CD4-positive, alpha-beta T cell treated with Interferon gamma for 1 hour (primary cell): ENCODE measurements at places on chromosomes 5 and 9.

GRCh38 chr9:123486431-123486830 lies 130.4 kb downstream of the CRB2 start:
- no peak for DNase-seq

DNA sequence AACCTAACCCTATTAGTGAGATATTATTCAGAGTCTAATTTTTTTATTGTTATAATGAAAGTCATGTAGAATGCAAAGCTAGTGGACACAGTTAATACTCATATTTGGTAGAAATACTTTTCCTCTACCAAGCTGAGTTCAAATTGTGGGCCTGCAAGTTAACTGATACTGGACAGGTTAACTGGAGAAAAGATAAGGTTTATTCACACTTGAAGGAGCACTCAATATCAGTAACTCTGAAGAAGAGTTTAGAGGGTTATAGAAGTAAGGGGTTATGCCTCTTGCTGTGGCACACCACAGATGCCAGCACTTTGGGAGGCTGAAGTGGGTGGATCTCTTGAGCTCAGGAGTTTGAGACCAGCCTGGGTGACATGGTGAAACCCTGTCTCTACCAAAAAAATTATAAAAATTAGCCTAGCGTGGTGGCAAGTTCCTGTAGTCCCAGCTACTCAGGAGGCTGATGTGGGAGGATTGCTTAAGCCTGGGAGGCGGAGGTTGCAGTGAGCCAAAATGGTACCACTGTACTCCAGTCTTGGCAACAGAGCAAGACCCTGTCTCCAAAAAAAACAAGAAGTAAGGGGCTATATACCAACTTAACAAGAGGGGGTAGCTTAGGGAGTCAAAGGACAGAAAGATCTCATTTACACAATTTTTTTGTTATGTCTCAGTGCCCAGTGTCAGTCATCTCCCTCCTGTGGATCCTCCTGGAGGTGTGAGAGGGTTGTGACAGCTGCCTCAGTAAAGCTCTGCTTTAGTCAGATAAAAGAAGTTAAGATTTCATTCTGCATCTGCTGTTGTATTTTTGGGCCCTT lies 121.2 kb upstream of the GRHPR start:
- no peak for DNase-seq

GRCh38 chr9:77838986-77839385 lies 190.9 kb upstream of the GNA14 start:
- DNase-seq, result no peak

DNA sequence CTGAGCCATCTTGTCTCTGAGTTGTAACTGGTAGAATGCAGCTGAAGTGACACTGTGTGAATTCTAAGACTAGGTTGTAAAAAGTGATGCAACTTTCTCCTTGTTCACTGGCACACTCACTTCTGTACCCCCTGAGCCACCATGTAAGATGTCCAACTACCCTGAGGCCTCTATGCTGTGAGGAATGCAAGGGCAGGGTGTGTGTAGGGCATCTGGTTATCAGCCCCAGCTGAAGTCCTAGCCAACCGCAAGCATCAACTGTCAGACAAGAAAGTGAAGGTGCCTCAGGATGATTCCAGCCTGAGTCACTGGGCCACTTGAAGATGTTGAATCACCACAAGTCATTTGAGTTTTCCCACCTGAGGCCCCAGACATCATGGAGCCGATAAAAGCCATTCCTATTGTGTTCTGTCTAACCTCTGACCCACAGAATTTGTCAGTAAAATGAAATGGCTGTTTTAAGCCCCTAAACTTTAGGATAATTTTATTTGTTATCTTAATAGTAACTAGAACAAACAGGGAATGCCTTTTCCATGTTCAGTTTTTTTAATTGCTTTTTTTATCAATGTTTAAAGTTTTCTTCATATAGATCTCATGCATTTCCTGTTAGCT lies 18.7 kb upstream of the RHOBTB3 start:
- DNase-seq, result no peak

- DNase-seq, result no peak
Observed at GRCh38 chr5:109744261-109744660, 54.5 kb downstream of the MAN2A1 start.

- DNase-seq, result no peak
Observed at GRCh38 chr5:163889369-163889768, 383.9 kb downstream of the MAT2B start.

DNA sequence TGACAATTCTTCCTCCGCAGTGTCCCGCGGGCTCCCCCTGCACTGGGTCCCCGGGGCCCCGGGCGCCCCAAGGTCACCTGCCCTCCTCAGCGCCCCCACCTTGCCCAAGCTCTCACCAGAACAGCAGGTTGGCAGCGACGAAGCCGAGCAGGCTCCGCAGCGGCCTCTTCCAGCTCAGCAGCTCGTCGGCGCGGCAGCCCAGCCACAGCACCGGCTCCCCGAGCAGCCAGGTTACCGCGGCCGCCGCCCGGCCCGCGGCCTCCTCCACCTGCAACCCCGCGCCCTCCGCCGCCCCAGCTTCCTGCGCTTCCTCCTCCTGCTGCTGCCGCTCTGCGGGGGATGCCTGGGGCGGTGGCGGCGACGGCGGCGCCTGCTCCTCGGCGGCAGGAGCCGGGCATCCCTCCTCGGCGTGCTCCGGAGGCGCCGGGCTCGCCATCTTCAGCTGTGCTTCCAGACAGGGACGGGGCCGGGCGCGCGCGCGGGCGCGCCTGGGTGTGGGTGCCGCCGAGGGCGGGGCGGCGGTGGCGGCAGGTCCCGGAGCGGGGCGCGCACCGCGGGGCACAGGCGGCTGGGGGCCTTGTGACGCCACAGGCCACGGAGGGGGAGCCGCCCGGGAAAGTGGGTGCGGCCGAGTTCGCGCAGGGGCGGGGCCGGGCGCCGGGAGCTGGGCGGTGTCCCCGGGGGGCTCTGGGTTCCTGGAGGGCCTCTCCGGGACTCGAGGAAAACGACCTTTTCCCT lies at the start of gene RETREG1:
Gene RETREG1 (minus strand): TSS at position 462 of the 738 bp plus-strand sequence. CDS start 26 bp downstream, at position 436.
- peak; percentile 85 for DNase-seq

DNA sequence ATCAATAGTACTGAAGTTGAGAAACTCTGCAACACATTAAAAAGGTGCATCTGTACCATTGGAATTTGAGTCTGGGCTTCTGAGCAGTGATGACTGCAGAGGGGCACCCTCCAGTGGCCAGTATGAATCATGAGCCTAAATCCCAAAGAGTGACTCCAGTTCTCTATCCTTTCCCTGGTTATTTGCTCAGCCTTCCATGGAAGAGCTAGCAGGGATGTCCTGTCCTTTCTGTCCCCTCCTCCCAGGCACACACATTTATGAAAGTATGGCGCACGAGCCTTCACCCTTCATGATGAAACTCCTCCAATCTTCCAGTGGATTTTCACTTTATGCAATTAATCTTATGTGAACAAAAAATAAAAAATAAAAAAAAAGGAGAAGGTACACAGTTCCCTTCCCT lies 81.0 kb downstream of the ESM1 start:
- no peak for DNase-seq

DNA sequence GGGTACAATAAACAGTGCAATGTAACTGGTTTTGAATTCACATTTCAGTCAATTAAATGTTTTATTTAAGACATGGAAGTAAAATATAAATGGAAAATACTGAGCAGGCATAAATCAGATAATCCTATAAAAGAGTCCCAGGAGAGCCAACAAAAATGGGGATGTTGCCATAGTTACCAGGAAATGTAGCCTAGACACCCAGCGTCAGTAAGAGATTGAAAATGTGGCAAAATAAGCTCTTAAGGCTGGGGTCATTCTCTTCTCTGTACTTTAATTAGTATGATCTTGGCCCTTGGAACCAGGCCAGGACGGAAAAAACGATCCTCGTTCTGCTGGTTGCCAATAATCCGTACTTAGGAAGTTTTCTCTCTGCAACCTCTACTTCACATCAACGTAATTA lies 18.9 kb upstream of the RASEF start:
- DNase-seq, result no peak
